ENCODE measurements at places on chromosomes 2 and 18. TPM values are rescaled to one million over a fixed set of nuclear protein-coding genes. Genes with fewer than 3 reads are reported as not detected.

- peaks cover 10% of the 10 kb centered on the region for H3K36me3 ChIP-seq
- no peaks in the 10 kb centered on the region for H3K27me3 ChIP-seq
- DNase-seq, result no peak
- H3K4me3 ChIP-seq, result peak overlapping the region; percentile 67
- H3K27ac ChIP-seq, result peak overlapping the region; percentile 92
Observed at GRCh38 chr2:48356701-48357325, 173.1 kb upstream of the STON1 start.

DNA sequence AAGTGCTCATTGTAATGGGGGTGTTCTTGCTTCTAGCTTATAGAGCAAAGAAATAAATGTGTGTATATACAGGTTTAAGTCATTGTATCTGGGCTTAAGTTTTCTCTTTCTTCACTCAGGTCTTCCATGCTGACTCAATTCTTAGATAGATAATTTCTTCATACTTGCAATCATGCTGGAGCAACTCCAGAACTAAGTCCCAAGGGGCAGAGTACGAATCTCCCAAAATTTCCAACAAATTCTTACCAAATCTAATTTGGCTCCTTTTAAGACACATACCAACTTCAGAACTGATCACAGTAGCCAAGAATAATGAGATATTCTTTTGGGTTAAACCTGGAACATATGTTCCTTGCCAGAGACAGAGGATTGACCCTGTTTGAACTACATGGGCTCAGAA lies 4.3 kb upstream of the SPAG16 start:
- H3K27ac ChIP-seq, result no peak overlapping the region
- H3K4me3 ChIP-seq, result no peak overlapping the region
- peaks cover 14% of the 10 kb centered on the region for H3K4me1 ChIP-seq
- peaks cover 20% of the 10 kb centered on the region for H3K27me3 ChIP-seq

DNA sequence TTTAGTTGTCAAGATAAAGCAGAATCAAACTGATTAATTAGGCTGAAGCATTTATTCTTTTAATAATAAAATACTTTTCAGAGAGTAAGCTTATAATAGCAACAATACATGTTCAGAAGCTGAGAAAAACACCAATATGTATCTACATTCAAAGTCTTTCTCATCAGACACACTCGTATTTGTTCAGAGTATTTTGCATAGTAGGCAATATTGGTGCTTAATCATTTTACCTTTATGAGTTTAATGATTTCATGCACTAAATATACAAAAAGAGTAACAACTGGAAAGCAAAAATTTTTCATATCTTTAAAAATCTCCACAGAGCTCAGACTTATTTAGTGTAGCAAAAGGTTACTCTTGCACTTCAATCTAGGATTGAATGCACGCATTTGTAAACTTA lies 313.9 kb downstream of the ZEB2 start:
- no peaks in the 10 kb centered on the region for H3K27me3 ChIP-seq
- no peak overlapping the region for H3K4me3 ChIP-seq
- no peak overlapping the region for H3K27ac ChIP-seq
- peaks cover 23% of the 10 kb centered on the region for H3K36me3 ChIP-seq
- H3K4me1 ChIP-seq, result peaks cover 25% of the 10 kb centered on the region

The PIEZO2 gene
- total RNA-seq, result not detected

The ITGB6 gene
- not detected for total RNA-seq

All from natural killer cell treated with Interleukin-12 subunit alpha and Interleukin-12 subunit beta and Interleukin-15 and Interleukin-18, amount 100 ng/mL, for 72 hours (primary cell).